Stimulated activated CD8-positive, alpha-beta memory T cell treated with anti-CD3 and anti-CD28 coated beads, Interleukin-4, amount 100 ng/mL, for 4 hours (primary cell): ENCODE measurements at places on chromosomes 1 and 21.

- no peak for DNase-seq
Observed at GRCh38 chr1:109539676-109540075, at the start of gene GPR61. Gene GPR61, plus strand, starts transcription at chr1:109539872. Its CDS starts 3,151 bp downstream, at chr1:109543023.

DNA sequence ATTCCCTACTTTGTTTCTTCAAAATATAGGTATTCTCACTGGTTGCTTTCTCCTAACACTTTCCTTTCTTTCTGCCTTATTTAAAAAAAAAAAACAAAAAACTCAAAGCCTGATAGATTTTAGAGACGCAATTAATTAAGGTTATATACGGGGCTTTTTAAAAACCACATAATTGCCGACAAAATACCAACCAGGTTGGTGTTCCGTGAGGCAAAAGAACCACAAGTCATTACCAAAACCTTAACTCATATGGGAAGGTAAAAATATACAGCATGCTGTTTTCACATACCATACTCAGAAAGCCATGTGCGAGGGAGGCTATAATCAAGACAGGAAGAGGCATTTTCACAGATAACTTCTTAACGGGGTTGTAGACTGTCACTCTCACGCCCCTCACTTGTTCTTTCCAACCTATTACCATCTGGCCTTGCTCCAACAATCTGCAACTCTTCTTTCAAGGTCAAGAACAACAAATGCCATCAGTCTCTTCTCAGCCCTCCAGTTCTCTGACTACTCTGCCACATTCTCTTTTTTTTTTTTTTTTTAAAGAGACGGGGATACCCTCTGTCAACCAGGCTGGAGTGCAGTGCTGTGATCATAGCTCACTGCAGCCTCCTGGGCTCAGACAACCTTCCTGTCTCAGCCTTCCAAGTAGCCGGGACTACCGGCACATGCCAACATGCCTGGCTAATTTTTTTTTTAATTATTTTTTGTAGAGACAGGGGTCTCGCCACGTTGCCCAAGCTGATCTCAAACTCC lies 102.6 kb downstream of the APP start:
- no peak for DNase-seq

DNA sequence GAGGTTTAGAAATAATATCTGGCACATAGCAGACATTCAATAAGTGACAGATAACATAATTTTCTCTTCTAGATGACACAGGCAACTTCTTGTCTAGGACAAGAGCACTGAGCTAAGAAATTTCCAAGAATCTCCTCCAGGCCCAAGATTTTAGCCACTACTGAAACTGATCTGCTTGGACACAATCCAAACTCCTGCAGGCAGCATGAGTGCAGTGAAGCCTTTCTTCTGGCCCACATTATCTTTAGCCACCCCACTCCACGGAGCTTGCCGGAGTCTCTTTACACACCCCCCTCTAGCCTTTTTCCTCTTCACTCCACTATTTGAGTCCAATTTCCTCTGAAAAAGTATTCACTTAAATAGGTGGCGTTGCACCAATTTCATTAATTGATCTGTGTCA lies 142.9 kb upstream of the DUSP10 start:
- DNase-seq = no peak

DNA sequence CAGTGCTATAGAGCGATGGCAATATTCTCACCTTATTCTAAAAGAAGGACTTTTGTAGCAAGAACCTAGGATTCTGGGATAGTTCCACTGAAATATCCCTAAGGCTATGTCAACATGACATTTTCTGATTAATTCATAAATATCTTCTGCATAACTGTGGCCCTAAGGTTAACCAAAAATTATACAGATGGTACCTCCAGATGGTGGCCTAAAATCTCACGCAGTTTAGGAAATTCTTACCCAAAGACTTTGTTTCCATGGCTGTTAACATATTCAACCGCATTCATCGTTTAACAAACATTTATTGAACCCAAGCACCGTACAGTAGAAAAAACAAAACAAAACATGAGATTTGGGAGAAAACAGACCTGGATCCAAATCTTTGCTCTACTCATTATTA lies 19.1 kb downstream of the NID1 start:
- no peak for DNase-seq
